ENCODE measurements at places on chromosomes 12 and 14.

DNA sequence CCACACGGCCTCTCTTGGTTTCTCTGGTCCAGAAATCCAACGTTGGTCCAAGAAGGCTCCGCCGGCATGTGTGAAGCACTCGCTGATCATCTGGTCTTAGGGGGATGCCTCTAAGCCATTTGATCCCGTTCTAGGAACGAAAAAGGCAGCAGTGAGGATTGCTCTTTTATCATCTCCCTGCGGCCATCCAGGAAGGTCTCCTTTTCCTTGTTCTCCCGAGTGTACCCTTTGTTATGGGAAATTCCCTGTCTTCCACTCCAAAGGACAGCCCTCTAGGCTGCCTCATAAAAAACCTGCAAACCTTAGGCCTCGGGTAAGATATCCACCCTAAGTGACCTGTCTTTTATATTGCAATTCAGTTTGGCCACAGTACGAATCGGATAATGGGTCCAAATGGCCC lies 85.8 kb downstream of the TMTC3 start:
- no peaks in the 10 kb centered on the region for H3K4me1 ChIP-seq
- DNase-seq = no peak
- no peaks in the 10 kb centered on the region for H3K36me3 ChIP-seq
- H3K4me3 ChIP-seq = no peak overlapping the region

GRCh38 chr12:4241592-4241991 lies 32.0 kb upstream of the CCND2 start:
- H3K36me3 ChIP-seq = no peaks in the 10 kb centered on the region
- no peaks in the 10 kb centered on the region for H3K27me3 ChIP-seq
- no peak overlapping the region for H3K4me3 ChIP-seq
- no peak for DNase-seq
- H3K4me1 ChIP-seq = peaks cover 5% of the 10 kb centered on the region
- no peak overlapping the region for H3K27ac ChIP-seq

DNA sequence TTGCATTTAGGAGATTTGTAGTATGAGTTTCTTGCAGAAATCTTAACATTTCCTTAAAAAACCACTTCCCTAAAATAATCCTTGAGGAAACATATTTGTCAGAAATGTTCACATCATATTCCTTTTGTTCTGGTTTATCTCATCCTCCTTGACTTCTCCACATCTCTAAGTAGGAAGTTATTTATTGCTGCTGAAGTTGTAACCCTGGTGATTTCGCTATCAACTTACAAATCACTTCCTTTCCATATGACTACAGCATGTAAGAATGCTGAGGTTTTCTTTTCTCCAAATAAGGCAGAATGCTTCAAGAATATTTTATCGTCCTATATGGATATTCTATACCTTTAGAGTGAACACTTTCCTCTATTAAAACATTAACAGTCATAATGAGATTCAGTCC lies 751.7 kb downstream of the NRXN3 start:
- H3K27ac ChIP-seq = no peak overlapping the region
- H3K27me3 ChIP-seq = no peaks in the 10 kb centered on the region
- H3K4me3 ChIP-seq = no peak overlapping the region
- H3K4me1 ChIP-seq = peaks cover 9% of the 10 kb centered on the region
- no peak for DNase-seq
- no peaks in the 10 kb centered on the region for H3K36me3 ChIP-seq

DNA sequence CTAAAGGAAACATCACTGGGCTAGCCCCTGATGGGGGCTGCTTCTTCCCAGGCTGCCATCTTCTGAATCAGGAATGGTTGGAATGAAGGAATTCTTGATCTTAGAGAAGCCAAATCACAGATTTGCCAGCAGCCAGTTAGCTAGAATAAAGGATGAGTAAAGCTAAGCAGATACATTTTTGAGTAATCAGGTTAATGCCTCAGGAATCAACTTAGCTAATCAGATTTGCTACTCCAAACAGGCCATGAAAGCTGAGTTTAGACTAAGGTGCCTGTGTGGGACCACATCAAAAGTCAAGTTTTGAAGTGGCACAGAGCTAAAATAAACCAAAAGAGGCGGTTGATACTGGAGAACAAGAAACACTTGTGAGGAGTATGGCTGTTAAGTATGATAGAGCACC lies 28.8 kb upstream of the LMO3 start:
- no peaks in the 10 kb centered on the region for H3K36me3 ChIP-seq
- no peak for DNase-seq
- H3K4me3 ChIP-seq = no peak overlapping the region
- H3K27me3 ChIP-seq = no peaks in the 10 kb centered on the region
- peaks cover 5% of the 10 kb centered on the region for H3K4me1 ChIP-seq

GRCh38 chr12:77047341-77048109 lies 17.8 kb downstream of the E2F7 start:
- H3K4me1 ChIP-seq = no peaks in the 10 kb centered on the region
- H3K27ac ChIP-seq = no peak overlapping the region
- H3K27me3 ChIP-seq = no peaks in the 10 kb centered on the region
- H3K4me3 ChIP-seq = no peak overlapping the region

DNA sequence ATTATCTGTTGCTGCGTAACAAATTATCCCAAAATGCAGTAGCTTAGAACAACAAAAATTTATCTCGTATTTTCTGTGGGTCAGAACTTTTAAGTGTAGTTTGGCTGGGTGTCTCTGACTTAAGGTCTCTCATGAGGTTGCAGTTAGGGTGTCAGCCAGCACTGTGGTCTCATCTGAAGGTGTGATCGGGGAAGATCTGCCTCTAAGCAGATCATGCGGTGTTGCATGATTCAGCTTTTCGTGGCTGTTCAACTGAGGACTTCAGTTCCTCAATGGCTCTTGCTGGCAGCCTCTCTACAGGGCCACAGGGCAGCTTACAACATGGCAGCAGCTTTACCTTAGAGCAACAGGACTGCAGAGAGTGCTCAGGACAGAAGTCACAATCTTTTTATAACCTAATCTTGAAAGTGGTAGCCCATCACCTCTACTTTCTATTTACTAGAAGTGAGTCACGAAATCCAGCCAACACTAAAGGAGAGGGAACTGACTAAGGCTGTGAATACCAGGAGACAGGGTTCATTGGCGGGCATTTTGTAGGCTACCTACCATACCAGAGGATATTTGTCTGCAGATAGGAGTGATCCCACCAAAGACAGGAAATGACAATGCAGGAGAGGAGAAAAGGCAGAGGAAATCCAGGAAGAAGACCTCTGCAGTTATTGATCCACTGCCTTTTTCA lies 1.8 kb upstream of the TMPRSS12 start:
- H3K4me1 ChIP-seq = no peaks in the 10 kb centered on the region
- H3K4me3 ChIP-seq = no peak overlapping the region
- no peak overlapping the region for H3K27ac ChIP-seq
- no peaks in the 10 kb centered on the region for H3K27me3 ChIP-seq
- no peaks in the 10 kb centered on the region for H3K36me3 ChIP-seq

GRCh38 chr14:78469947-78470346 lies 299.8 kb downstream of the NRXN3 start:
- no peak overlapping the region for H3K27ac ChIP-seq
- DNase-seq = no peak
- H3K4me3 ChIP-seq = no peak overlapping the region
- no peaks in the 10 kb centered on the region for H3K36me3 ChIP-seq

DNA sequence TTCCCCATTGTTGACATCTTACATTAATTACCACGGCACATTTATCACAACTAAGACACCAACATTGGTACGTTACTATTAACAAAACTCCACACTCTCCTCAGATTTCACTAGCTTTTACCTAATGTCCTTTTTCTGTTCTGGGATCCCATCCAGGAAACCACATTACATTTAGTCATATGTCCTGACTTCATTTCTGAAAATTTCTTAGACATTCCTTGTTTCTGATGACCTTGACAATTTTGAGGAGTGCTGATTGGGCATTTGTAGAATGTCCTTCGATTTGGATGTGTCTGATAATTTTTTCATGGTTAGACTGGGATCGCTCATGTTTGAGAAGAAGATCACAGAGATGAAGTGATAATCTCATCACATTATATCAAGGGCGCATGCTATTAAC lies 34.6 kb upstream of the ACSM4 start:
- H3K27ac ChIP-seq = no peak overlapping the region
- H3K4me3 ChIP-seq = no peak overlapping the region
- no peaks in the 10 kb centered on the region for H3K27me3 ChIP-seq
- DNase-seq = no peak

Data from endodermal cell (in vitro differentiated cells).